ENCODE measurements at places on chromosomes 11 and 22. TPM values are rescaled to one million over a fixed set of nuclear protein-coding genes. Genes with fewer than 3 reads are reported as not detected.

DNA sequence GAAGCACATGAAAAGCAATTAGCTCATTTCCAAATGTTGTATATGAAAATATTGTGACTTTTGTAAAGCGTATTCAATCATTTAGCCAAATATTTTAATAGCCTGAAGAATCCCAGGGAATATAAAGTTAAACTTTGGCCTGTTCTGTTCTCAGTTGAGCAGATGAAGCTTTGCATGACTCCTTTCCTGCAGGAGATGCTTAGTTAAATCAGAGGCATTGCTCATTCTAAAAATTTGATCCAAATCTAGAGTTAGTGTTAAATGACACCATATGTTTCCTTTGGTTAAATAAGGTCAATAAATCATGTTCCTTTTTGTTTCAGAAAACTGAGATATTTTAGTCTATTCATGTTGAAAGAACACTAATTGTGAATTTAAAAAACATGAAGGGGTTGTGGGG lies 51.2 kb upstream of the BIRC3 start:
- no peak for DNase-seq
- H3K27me3 ChIP-seq: peaks cover 21% of the 10 kb centered on the region
- H3K27ac ChIP-seq: no peak overlapping the region
- no peaks in the 10 kb centered on the region for H3K36me3 ChIP-seq
- peaks cover 24% of the 10 kb centered on the region for H3K4me1 ChIP-seq

DNA sequence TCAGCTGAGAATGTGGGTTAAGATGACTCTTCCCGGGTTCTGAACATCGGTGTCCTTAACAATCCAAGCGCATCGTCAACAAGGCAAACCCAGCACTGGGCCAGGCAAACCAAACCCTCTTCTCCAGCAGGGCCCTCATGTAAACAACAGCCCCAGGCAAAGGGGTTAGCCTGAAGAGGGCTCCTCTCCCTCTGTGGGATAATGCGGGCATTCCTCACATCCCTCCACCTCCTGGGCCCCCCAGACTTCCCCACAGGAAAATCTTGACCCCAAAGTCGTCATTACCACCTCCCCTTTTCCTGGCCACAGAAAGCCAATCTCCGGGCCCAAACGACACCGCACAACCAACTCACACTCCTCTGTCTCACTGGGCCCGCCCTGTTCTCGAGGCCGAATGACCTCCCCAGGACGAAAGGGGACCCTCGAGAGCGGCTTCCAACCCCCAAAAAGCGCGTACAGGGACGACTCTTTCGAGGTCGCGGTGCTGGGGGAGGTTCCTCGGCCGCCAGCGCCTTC lies 566 bp downstream of the DDB1 start:
- peak overlapping the region; percentile 95 for H3K4me3 ChIP-seq
- DNase-seq: no peak

DNA sequence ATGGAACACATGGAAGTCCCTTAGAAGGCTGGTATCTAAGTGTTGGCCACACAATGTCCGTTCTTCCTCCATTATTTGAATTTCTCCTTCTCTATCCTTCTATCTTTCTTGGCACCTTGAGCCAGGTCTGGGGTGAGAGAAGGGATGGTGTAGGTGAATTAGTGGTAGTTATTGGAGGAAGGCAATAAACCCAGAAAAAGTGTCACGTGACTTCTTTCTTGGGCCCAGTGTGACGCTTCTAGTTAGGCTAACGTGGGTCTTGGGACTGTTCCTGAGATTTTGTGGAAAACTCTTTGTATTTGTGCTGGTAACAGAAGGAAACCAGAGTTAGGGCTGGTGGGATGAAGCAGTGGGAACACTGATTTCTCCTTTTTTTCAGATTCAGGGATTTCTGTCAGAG lies 53.1 kb upstream of the ELF5 start:
- H3K36me3 ChIP-seq: no peaks in the 10 kb centered on the region
- no peak overlapping the region for H3K4me3 ChIP-seq

DNA sequence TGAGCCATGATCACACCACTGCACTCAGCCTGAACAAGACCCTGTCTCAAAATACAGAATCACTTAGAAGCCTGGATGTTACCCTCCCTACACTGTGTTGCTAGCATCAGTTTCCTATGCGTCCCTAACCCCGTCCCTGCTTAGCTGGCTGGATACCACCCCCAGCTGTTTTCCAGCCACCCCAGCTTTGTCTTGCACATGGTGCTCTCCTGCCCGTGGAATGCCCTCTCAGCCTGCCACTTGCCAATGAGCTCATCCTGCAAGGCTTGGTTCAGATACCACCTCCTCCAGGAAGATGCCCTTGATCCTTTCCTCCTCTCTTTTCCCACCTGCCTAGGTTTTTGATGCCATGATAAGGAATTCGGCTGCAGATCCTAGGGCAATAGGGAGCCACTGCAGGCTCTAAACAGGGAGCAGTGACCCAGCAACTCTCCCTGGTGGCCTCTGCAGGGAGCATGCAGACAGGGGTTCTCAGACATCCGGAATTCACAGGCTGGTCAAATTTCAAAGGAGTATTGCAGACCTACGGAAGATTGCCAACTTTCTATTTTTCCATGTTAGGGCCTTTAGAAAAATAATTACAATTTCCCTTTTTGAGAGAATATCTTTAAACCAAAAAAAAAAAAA lies 52.7 kb upstream of the WNT7B start:
- no peak overlapping the region for H3K27ac ChIP-seq
- DNase-seq: no peak
- no peak overlapping the region for H3K4me3 ChIP-seq
- no peaks in the 10 kb centered on the region for H3K36me3 ChIP-seq
- H3K27me3 ChIP-seq: peaks cover 32% of the 10 kb centered on the region

- DNase-seq: no peak
- peaks cover 6% of the 10 kb centered on the region for H3K27me3 ChIP-seq
- peaks cover 5% of the 10 kb centered on the region for H3K4me1 ChIP-seq
- no peaks in the 10 kb centered on the region for H3K36me3 ChIP-seq
- H3K27ac ChIP-seq: no peak overlapping the region
Observed at GRCh38 chr11:86606836-86607481, 65.5 kb downstream of the ME3 start.

DNA sequence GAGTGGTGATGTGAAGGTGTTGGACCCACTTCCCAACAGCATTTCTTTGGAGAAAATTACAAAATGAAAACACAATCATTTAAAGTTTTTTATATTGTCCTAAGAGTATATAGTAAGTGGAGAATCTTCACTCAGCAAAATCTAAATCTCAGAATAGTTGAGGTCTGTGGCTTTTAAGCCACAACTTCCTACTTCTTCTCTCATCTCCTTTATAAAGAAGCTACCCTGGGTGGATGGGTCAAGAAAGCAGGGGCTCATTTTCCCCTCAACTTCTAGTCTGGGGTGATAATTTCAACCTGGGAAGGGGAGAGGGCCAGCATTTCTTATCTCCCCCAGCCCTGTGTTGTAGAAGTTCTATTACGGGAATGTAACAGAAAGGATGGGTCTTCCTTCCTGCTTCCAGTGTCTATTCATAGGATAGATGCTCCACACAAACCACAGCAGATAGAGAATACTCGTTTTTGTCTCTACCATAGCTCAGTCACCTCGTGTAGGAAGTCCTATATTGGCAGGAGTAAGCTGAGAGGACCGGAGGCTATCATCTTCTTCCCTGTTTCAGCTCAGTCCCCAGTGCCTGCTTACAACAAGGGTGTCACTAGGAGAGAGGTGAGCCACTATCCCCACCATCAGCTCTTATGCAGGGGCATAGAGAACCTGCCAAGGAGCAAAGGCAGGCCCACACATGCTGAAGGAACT lies 341.5 kb downstream of the CASP12 start:
- no peak overlapping the region for H3K27ac ChIP-seq
- H3K4me3 ChIP-seq: no peak overlapping the region
- peaks cover 14% of the 10 kb centered on the region for H3K27me3 ChIP-seq
- H3K36me3 ChIP-seq: no peaks in the 10 kb centered on the region
- H3K4me1 ChIP-seq: peaks cover 9% of the 10 kb centered on the region
- DNase-seq: no peak

DNA sequence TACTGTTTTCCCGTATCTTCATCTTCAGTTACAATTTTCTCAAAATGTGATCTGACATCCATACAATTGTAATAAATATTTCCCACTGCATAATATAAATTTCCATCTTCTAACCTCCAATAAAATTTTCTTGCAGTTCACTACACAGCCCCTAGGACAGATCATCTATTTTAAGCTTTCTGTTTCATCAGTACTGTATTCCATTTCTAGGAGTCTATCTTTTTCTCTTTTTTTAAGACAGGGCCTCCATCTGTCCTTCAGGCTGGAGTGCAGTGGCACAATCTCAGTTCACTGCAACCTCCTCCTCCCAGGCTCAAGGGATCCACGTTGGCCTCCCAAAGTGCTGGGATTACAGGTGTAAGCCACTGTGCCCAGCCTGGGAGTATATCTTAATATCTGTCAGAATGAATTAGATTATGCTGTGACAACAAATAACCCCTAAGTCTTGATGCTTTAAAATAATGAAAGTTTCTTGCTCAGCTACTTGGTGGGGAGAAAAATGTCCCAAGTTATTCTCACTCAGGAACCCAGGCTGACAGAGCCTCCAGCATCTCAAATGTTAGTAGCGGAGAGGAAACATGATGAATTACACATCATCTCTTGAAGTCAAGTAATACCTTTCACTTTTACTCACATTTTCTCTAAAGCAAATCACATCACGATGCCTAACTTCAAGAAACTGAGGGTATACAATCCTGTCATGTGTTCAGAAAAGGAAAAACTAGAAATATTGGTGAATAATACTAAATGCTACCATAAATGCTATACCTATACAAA lies 92.2 kb downstream of the BUD13 start:
- H3K4me1 ChIP-seq: no peaks in the 10 kb centered on the region
- peaks cover 6% of the 10 kb centered on the region for H3K27me3 ChIP-seq
- H3K36me3 ChIP-seq: no peaks in the 10 kb centered on the region
- no peak overlapping the region for H3K4me3 ChIP-seq

GRCh38 chr22:23106344-23106743 lies 35.4 kb downstream of the RSPH14 start:
- H3K4me1 ChIP-seq: no peaks in the 10 kb centered on the region
- H3K27ac ChIP-seq: no peak overlapping the region
- H3K36me3 ChIP-seq: no peaks in the 10 kb centered on the region
- H3K4me3 ChIP-seq: no peak overlapping the region
- no peak for DNase-seq

DNA sequence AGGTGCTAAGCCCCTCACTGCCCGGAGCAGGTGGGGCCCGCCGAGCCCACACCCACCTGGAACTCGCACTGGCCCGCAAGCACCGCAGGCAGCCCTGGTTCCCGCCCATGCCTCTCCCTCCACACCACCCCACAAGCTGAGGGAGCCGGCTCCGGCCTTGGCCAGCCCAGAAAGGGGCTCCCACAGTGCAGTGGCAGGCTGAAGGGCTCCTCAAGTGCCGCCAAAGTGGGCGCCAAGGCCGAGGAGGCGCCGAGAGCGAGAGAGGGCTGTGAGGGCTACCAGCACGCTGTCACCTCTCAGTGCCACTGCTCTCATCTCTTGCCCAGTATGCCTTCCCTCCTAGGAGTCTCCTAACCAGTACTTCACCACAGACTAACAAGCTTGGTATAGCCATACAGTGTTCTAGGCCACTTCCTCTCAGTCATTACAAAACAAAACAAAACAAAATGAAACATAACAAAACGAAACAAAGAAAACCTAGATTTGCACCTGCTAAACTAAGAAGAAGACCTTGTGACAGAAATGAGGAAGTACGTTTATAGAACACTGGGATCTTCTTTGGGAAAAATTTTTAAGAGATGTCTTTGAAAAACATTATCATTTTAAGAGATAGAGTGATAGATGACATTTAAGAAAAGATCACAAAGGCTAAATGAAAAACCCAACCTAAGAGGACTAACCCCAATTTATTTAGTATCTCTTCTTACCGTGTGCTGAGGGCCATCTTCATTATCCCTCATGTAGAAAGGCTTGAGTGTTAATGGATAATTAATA lies 47.7 kb upstream of the GAB2 start:
- H3K4me3 ChIP-seq: no peak overlapping the region
- H3K36me3 ChIP-seq: peaks cover 25% of the 10 kb centered on the region
- H3K27ac ChIP-seq: peak overlapping the region; percentile 69
- H3K4me1 ChIP-seq: peaks cover 19% of the 10 kb centered on the region
- H3K27me3 ChIP-seq: no peaks in the 10 kb centered on the region

Gene VWCE
- 18.3 TPM for total RNA-seq

DNA sequence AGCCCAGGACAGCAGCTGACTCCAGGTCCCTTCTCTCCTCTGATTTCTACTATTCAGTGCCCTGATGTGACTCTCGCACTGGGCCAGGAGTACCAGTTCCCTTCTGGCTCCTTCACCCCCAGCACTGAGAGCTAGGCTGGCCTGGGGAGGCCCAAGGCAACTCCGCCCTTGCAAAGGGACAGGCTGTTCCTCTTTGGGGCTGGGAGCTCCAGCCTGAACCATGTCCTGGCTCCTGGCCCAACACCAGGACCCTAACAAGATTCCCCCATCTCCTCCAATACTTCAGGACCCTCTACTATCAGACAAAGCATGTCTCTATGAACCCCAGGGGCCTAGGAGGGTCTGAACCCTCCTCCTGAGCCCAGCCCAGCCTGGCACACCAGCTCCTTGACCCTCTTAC lies 12.5 kb downstream of the CREB3L1 start:
- H3K4me3 ChIP-seq: no peak overlapping the region
- no peak overlapping the region for H3K27ac ChIP-seq
- no peaks in the 10 kb centered on the region for H3K4me1 ChIP-seq

- no peak for DNase-seq
- peak overlapping the region; percentile 68 for H3K27ac ChIP-seq
- no peaks in the 10 kb centered on the region for H3K36me3 ChIP-seq
- peaks cover 4% of the 10 kb centered on the region for H3K4me1 ChIP-seq
Observed at GRCh38 chr11:66243782-66244535, 24.5 kb upstream of the RAB1B start.

Gene PKNOX2
- total RNA-seq: not detected

Gene HEPHL1
- not detected for total RNA-seq

GRCh38 chr22:31085928-31086327 lies 4.8 kb downstream of the SMTN start:
- H3K4me3 ChIP-seq: peak overlapping the region; percentile 84
- no peaks in the 10 kb centered on the region for H3K27me3 ChIP-seq
- DNase-seq: no peak
- H3K27ac ChIP-seq: no peak overlapping the region

DNA sequence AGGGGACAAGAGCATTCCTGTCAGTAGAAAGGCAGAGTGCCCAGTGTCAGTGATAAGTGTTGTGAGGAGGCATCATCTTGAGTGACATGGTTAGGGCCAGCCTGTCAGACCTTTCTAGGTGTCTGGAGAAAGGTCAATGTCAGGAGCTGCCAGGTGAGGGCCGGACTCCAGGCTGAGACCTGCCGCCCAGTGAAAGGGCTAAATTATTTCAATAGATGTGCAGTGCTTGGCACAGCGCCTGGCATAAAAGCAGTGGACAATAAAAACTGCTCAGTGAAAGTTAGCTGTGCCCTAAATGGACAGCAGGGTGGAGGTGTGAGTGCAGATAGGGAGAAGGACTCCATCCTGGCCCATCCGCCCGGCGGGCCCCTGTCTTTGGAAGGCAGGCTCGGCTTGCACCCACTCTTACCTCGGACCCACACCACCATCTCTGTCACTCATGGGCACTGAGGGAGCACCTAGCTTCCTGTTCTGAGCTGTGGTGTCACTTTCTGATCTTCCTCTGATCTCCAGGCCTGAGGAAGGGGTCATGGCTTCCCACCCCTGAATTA lies 23.5 kb upstream of the WNT11 start:
- peaks cover 39% of the 10 kb centered on the region for H3K4me1 ChIP-seq
- no peak overlapping the region for H3K4me3 ChIP-seq
- no peaks in the 10 kb centered on the region for H3K36me3 ChIP-seq
- no peaks in the 10 kb centered on the region for H3K27me3 ChIP-seq

- peak overlapping the region; percentile 40 for H3K4me3 ChIP-seq
- peaks cover 34% of the 10 kb centered on the region for H3K4me1 ChIP-seq
- peak; percentile 90 for DNase-seq
- peaks cover 11% of the 10 kb centered on the region for H3K27me3 ChIP-seq
- no peaks in the 10 kb centered on the region for H3K36me3 ChIP-seq
- H3K27ac ChIP-seq: peak overlapping the region; percentile 89
Observed at GRCh38 chr22:36781656-36782627, 6.0 kb upstream of the IFT27 start.

All from activated naive CD8-positive, alpha-beta T cell treated with anti-CD3 and anti-CD28 coated beads for 36 hours (primary cell).